ENCODE measurements at places on chromosomes 4 and X. TPM values are rescaled to one million over a fixed set of nuclear protein-coding genes. Genes with fewer than 3 reads are reported as not detected.

Gene ART3
- not detected for total RNA-seq

- no peak for DNase-seq
Observed at GRCh38 chr4:2848449-2848848, 4.8 kb downstream of the ADD1 start.

Gene RASL11B
- total RNA-seq = 14.5 TPM

DNA sequence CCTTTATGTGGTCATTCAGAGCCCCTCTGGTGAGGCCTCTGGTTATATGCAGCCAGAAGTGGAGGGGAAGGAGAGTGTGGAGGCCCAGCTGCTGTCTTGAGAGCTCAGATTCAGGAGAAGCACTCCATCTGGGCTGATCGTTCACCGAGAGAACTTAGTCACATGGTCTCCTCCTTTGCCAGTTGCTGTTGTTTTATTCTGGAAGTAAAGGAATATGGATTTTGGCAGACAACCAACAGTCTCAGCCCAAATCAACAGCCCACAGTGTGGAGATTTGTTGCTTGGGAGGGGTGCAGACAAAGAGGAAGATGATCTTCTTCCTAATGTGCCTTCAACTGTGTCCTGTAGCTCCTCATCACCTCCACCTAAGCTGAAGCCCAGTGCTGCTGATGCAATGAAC is 355.4 kb downstream of the ANK2 start:
- no peak for DNase-seq

- DNase-seq = no peak
Observed at GRCh38 chrX:116204932-116205331, 34.4 kb downstream of the AGTR2 start.

All from ureter (tissue), 1 donor.